ENCODE measurements at places on chromosomes 4 and X. TPM values are rescaled to one million over a fixed set of nuclear protein-coding genes. Genes with fewer than 3 reads are reported as not detected.

- no peak for DNase-seq
These were observed 197.3 kb downstream of the OR13H1 start for GRCh38 chrX:131741103-131741581.

GRCh38 chr4:137614491-137614890, 82.2 kb upstream of the PCDH18 start:
- no peak for DNase-seq

Gene ZDHHC15
- 2.6 TPM for total RNA-seq

DNA sequence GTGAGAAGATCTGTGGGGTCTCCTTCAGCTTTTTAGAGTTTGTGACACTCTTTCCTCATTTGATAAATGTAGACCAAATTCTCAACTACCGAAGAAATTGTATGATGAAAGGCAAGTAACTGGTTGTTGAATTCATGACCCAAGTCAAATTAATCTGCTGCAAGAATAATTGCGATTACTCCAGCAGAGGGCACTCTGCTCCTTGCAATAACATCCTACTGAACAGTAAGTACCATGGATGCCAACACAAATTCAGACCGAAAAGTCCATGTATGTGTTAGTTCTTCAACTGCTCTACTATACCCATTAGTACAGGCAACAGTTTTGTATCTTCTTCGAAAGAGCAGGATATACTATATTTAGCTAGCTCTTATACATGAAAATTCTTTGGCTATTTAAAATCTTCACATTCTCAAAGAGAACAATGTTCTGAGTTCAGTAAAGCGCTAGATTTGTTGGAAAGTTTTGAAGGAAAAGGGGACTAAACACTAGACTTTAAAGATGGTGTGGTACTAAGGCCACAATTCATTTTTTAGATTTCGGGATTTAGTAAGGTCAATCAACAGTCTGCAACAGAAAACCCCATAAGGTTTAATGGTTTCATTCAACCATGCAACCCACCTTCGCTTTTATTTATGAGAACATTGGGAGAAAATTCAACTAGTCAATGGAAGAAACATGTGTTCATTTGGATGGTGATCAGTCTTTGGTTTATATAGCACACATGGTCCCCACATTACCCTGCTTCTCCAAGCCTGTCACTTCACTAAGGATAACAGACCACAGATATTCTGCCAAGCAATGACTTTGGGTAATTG, 105.4 kb upstream of the TBC1D9 start:
- peak; percentile 81 for DNase-seq

DNA sequence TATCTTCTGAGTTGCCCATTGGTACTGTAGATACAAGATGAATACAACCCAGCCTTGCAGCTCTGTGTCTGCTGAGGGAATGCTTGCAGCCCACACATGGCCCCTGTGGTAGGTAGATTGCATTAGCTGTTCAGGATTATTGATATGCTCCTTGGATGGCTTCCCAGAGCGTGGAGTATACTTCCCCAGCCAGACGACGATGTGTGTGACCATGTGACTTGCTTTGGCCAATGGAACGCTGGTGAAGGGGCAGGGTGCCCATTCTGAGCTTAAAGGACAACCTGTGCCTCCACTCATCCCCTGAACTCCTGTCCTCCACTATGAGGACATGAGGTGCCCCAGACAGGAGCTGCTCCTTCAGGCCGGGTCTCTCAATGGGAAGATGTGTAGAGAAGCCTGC, 23.9 kb upstream of the FGFBP2 start:
- no peak for DNase-seq

Gene EMCN
- 78.1 TPM for total RNA-seq

GRCh38 chrX:121151293-121151692, 103.9 kb downstream of the GLUD2 start:
- DNase-seq, result no peak

DNA sequence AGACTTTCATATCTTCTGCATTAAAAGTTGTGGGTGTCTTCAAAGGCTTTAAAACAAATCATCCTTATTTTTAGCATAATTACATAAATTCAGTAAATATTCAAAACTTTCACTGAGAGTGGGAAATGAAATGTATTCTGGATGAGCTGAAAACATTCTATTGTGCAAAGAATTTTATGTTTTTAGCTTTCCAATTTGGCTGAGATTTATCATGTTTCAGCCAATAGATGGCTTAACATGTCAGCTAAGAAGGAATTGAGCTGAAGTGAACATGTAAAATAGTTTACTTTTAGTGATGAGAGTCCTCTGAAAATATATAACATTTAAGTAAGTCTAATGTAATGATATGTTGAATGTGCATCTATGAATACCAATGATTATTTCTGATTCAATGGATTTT, 213.5 kb upstream of the GIMD1 start:
- DNase-seq, result no peak

- DNase-seq, result peak; percentile 26
These were observed 11.0 kb downstream of the BCOR start for GRCh38 chrX:40086569-40087335.

- DNase-seq, result no peak
These were observed 131.8 kb downstream of the CLCN5 start for GRCh38 chrX:50054147-50054546.

Gene HTN3
- total RNA-seq, result not detected

- DNase-seq, result no peak
These were observed 7.4 kb downstream of the ARHGAP10 start for GRCh38 chr4:147739239-147739823.

Gene PRDM8
- total RNA-seq, result 58.0 TPM

Gene TBX22
- 46.5 TPM for total RNA-seq

DNA sequence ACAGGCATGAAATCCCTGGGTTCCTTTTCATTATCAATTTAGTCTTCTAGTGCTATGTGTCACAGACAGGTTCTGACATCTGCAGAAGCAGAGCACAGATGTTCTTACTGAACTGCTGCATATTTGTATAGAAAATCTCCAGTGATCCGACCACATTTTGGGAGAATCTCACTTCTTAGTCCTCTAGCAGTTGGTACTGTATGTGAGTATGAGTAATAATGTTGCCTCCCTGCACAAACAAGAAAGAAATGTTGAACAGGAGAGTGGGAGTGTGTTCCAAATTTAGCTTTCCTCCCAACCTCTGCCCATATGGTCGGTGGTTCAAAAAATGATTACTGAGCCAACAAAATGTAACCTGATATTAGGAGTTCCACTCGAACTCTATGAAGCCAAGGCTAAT, 165.3 kb upstream of the GPC4 start:
- DNase-seq, result no peak

Gene SCRG1
- total RNA-seq, result 0.14 TPM

Gene AFM
- total RNA-seq, result not detected

Gene HMGB3
- total RNA-seq, result 11.8 TPM

DNA sequence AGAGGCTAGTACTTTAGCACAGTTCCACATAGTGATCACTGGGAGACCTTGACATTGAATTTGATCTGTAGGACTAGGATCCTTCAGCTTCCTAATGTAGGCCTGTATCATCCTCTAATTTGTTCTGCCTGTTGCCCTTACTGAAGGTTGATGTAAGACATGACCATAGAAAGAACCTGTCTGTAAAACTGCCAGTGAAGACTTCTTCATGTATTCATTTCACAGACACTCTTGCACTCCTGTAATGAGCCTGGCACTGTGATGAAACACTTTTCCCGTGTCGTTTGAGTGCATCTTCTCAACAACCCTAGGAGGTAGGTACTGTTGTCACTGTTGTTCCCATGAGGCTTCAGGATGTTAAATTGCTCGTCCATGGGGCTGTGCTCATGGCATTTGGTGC, 14.7 kb downstream of the RAB9A start:
- no peak for DNase-seq

Gene PPP4R3C
- total RNA-seq, result not detected

Gene NUDT10
- 127 TPM for total RNA-seq

DNA sequence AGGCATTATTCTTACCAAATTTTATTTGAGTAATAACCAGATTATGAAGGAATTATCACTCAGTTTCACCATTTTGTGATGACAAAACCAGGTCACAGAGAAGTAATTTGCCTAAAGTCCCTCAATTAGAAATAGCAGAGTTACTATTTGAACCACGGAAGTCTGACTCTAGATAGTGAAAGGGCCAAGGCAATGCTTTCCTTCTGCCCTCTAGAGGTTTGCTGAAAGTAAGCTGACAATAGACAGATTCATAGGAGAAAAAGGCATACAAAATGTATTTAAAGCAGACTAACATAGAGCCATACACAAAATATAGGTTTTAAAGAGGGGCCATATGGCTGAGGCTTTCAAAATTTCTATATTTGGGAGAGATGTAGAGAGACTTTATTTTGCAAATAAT, 43.1 kb downstream of the CXXC4 start:
- no peak for DNase-seq

- DNase-seq, result no peak
These were observed 69.5 kb downstream of the RRAGB start for GRCh38 chrX:55787063-55787462.

Gene TRO
- 9.7 TPM for total RNA-seq

GRCh38 chr4:1357356-1358248, 10.6 kb downstream of the UVSSA start:
- no peak for DNase-seq

DNA sequence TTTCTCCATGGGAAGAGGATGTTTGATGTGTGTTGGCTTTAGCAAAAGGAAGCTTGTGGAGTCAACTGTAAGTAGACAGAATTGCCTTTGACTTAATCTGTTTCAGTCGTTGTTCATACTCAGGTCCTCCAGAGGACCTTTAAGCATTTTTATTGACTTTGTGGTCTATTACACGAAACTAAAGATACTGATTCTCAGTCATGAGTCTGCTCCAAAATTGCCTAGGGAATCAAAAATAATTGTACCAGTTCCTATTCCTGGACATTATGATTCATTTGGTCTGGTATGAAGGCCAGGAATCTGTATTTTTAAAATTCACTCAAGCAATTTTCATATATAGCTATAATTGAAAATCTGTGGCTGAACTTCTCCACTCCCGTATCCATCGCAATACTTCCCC, 38.6 kb downstream of the AR start:
- DNase-seq, result no peak

Gene MAP9
- 15.8 TPM for total RNA-seq

DNA sequence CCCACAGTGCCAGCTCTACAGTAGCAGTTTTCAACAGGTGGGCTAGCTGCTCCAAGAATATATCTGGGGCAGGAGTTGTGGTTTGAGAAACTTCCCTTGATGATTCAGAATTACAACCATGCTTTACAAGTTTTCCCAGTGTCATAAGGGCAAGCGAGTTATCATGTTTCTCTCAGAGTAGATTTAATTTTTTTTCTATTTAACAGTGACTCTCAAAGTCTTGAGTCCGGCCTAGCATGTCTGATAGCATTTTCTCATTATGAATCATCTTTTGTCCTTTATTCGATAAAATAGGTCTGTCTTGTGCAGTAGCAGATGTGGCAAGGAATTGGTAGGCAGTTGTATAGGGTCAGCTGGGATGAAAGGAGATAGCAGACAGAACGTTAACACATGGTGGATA, 62.2 kb upstream of the SPANXD start:
- DNase-seq, result no peak

- no peak for DNase-seq
These were observed 112.1 kb downstream of the MGST2 start for GRCh38 chr4:139777757-139778156.

GRCh38 chrX:21800344-21800770, 39.1 kb upstream of the MBTPS2 start:
- peak; percentile 4 for DNase-seq

- no peak for DNase-seq
These were observed 235.4 kb downstream of the RAB28 start for GRCh38 chr4:13248621-13249298.

- DNase-seq, result no peak
These were observed 113.3 kb upstream of the OTUD4 start for GRCh38 chr4:145293658-145294057.

DNA sequence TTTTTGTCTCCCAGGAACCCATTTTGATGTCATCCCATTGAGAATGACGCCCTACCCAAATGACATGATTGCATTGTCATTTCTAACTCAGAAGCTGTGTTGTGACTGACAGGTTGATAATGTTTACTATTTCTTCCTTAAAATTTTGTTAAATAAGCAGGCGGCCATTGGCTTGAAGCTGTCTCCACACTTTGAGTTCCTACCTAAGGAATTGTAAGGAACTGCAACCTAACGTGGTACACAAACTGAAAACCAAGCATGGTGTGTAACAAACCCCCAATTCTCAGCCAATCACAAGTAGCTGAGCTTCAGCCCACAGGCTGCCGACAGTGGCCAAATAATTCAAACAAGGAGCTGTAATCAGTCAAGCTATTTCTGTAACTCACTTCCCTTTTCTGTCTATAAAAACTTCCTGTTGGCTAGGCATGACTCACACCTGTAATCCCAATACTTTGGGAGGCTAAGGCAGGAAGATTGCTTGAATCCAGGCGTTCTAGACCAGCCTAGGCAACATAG, 2.9 kb upstream of the MND1 start:
- DNase-seq, result no peak

DNA sequence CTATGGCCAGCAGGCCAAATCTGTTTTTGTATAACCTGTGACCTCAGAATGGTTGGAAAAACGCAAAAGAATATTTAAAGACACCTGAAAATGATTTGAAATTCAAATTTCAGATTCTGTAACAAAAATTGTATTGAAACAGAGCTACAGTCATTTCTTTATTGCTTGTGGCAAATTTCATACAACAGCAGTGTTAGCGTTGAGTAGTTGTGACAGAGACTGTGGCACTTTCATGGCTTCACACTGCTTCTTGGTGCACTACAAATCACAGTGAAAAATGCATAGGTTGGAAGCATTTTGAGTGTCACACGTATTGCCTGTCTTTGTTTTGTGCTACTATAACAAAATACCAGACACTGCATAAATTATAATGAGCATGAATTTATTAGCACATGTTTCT, 12.2 kb upstream of the PARM1 start:
- no peak for DNase-seq

DNA sequence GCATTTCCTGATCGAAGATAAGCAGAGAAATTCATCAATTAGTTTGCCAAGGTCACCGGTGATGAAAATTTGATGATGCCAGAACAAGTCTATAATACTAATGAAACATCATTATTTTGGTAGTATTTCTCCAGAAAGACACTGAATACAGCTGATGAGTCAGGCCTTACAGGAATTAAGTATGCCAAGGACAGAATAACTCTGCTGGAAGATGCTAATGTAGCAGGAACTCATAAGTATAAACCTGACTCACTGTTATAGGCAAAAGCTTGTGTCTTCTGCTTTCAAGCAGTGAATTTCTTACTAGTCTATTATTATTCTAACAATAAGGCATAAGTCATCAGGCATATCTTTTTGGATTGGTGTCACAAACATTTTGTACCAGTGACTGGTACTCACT, 1825.1 kb upstream of the IGFBP7 start:
- DNase-seq, result no peak

DNA sequence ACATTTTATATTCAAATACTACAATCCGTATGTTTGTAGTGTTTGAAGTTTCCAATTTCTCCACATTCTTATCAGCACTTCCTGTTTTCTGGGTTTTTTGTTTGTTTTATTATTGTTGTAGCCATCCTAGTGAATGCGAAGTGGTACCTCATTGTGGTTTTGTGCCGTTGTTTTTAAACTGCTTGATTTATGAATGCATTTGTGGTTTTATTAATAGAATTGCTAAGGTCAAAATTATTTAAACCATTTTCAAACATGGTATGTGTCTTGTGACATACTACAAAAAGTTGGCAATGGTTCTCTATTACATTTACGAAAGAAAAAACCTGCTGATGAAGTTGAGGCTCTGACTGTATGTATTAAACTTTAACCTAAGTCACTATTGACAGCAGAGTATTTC, 780.0 kb upstream of the MAGEB2 start:
- no peak for DNase-seq

Gene PGAM4
- not detected for total RNA-seq

Data from prostate gland (tissue), 2 donors.